Neural progenitor cell (in vitro differentiated cells): ENCODE measurements at places on chromosomes 1 and 21. TPM values are rescaled to one million over a fixed set of nuclear protein-coding genes. Genes with fewer than 3 reads are reported as not detected.

- no peak overlapping the region for H3K27ac ChIP-seq
- DNase-seq, result no peak
- no peaks in the 10 kb centered on the region for H3K36me3 ChIP-seq
- H3K4me1 ChIP-seq, result no peaks in the 10 kb centered on the region
Observed at GRCh38 chr1:110672753-110673108, 2.0 kb downstream of the KCNA3 start.

GRCh38 chr1:228922722-228923376 is 187.6 kb downstream of the RHOU start:
- no peaks in the 10 kb centered on the region for H3K36me3 ChIP-seq
- DNase-seq, result no peak
- H3K27me3 ChIP-seq, result no peaks in the 10 kb centered on the region
- no peak overlapping the region for H3K4me3 ChIP-seq
- no peak overlapping the region for H3K27ac ChIP-seq
- H3K4me1 ChIP-seq, result peaks cover 20% of the 10 kb centered on the region

GRCh38 chr21:41418956-41419680 is 6.9 kb upstream of the MX1 start:
- H3K27me3 ChIP-seq, result peaks cover 18% of the 10 kb centered on the region
- H3K4me1 ChIP-seq, result no peaks in the 10 kb centered on the region
- H3K4me3 ChIP-seq, result no peak overlapping the region
- no peak for DNase-seq
- H3K27ac ChIP-seq, result no peak overlapping the region

Gene PADI2
- total RNA-seq, result 0.77 and 1.4 TPM in 2 replicates

DNA sequence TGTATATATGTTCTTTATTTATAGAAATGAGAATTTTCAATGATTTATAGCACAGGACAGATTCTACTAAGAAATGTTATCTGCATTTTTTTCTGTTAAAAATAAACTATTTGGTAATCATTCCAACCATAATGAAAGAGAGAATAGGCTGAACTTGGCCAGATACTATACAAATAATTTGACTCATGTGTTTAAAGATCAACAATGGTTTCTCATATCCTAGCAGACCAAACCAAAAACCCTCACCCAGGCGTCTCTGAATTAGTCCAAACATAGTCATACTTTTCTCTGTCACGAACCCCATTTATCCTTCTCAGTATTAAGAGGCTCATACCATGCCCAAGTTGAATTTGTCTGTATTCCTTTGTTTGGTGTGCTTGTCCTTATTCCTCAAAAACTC is 40.3 kb downstream of the RPE65 start:
- no peaks in the 10 kb centered on the region for H3K27me3 ChIP-seq
- no peak overlapping the region for H3K27ac ChIP-seq
- no peaks in the 10 kb centered on the region for H3K4me1 ChIP-seq
- no peaks in the 10 kb centered on the region for H3K36me3 ChIP-seq

DNA sequence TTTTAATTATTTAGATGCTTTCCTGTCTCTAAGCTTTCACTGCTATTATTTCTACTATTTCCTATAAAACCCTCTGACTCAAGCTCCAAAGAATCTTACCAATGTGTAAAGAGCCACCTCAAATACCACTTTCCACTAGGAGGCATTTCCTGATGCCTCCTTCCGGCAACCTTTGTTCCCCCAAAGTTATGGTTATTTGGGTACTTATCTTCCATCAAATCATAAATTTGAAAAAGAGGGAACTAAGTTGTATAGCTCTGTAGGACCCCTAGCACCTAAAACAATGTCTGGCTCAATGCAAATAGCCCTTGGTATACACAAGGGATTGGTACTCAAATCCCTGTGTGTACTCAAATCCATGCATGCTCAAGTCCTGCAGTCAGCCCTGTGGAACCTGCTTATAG is 79.6 kb downstream of the NME7 start:
- H3K36me3 ChIP-seq, result no peaks in the 10 kb centered on the region
- H3K27me3 ChIP-seq, result no peaks in the 10 kb centered on the region
- DNase-seq, result no peak
- no peak overlapping the region for H3K27ac ChIP-seq
- no peaks in the 10 kb centered on the region for H3K4me1 ChIP-seq

DNA sequence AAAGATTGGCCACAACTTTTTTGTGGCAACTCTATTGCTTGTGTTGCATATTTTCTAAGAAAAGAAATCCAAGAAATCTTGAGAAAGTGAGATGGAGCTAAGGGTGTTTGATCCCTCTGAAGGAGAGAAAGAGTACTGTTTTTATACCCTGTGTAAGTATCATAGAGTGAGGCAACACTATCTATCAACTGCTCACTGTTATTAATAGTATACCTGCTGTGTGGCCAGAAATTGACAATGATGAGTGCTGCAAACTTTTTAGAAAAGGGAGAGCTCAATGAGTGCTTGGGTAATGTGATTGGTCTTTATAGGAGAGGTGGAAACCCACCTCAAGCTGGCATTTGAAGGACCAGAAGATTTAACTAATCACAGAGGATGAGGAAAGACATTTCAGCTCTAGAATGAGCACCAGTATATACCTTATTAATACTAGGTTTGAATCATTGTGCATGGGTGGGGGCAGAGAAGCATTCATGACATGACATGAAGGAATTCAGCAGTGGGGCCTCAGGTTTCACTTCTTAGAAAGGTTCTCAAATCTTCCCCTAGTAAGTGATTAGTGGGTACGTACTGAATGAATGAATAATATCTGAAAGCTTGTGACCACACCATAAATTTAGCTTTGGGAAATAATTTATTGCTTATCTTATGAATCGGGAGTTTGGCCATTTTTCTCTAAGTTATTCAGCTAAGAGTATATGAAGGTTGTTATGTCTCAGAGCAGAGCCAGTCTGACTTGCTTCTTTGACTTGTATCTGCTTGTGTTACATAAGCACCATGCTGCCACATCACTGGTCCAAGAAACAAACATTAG is 169.2 kb upstream of the SGIP1 start:
- H3K27ac ChIP-seq, result no peak overlapping the region
- no peaks in the 10 kb centered on the region for H3K27me3 ChIP-seq
- no peak for DNase-seq

- no peaks in the 10 kb centered on the region for H3K36me3 ChIP-seq
- H3K27me3 ChIP-seq, result peaks cover 11% of the 10 kb centered on the region
- H3K4me1 ChIP-seq, result no peaks in the 10 kb centered on the region
- H3K27ac ChIP-seq, result no peak overlapping the region
- no peak for DNase-seq
Observed at GRCh38 chr1:202259705-202260104, 66.1 kb downstream of the LGR6 start.

Gene DIRAS3
- 0.12 and 1.3 TPM in 2 replicates for total RNA-seq
